ENCODE measurements at places on chromosomes 16 and 17.

- DNase-seq: no peak
Measured at GRCh38 chr17:49715717-49716279, 8.0 kb upstream of the SLC35B1 start.

DNA sequence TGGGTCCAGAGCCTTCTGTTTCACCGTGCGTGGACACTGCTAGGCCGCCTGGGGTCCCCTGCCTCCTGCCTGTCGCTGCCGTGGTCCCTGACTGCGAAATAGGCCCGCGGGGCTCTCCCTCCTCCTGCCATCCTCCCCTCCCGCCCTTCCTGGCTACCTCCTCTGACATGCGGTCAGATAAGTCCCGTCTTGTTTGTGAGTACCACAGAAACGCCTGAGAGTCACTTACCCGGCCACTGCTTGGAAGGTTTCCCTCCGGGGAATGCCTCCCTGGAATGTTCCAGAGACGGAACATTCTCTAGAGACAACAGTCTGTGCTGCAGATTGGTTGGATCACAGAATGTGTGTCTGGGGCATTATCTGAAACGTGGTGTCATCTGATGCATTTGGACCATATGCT lies 22.7 kb downstream of the CIBAR2 start:
- no peak for DNase-seq

DNA sequence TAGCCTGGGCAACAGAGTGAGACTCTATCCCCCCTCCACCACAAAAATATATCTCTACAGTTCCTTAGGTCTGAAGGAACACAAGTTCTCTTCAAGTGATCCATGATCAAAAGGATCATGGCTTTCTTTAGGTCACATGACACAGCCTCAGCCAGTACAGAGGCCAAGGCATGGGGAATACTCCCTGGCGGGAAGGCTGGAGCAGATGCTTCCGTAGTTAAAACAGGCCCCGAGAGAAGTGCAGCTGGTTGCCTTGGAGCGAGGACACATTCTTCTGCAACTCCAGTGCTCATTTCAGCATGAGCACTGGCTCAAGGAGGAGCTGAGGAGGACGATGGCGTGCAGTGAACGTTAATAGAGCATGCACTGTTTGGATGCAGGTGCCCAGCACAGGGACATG lies 13.5 kb downstream of the CDIP1 start:
- DNase-seq: no peak

- peak; percentile 58 for DNase-seq
Measured at GRCh38 chr17:82399041-82399441, 19.1 kb upstream of the HEXD start.

GRCh38 chr17:32928586-32929535 lies 908 bp downstream of the TMEM98 start:
- no peak for DNase-seq

DNA sequence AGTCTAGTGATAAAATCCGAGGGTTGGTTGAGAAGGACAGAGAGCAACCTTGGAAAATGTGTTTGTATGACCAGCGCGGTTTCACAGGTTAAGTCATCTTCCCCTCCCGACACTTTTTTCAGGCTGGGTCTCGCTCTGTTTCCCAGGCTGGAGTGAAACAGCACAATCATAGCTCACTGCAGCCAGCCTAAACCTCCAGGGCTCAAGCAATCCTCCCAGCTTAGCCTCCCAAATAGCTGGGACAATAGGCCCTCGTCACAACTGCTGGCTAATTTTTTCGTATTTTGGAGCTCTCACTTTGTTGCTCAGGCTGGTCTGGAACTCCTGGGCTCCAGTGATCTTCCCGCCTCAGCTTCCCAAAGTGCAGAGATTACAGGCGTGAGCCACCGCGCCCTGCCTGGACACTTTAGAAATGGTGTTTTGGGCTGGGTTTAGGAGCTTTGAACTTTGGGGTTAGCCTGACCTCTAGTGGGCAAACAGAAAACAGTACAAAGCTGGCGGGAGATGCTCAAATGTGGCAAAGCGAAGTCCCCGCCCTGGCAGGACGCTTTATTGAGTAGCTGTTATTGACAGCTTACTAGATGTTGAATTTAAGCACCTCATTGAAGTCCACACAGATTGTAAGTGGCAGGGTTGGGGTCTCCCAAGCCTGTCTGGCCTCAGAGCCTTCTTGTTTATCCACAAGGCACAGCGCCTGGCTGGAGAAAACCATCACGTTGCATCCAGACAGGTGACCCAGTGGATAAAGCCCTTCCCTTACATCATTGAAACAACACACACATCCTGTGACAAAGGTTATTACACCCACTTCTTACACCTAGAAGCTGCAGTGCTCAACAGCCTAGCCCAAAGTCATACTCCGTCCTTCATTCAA lies 34.7 kb upstream of the RBBP6 start:
- peak; percentile 25 for DNase-seq

- DNase-seq: no peak
Measured at GRCh38 chr16:57682809-57683635, 11.6 kb upstream of the DRC7 start.

All from uterus (tissue), 4 donors.